ENCODE measurements at places on chromosomes 7 and 10. TPM values are rescaled to one million over a fixed set of nuclear protein-coding genes. Genes with fewer than 3 reads are reported as not detected.

GRCh38 chr7:88458946-88459345, 152.3 kb upstream of the STEAP4 start:
- H3K4me3 ChIP-seq: no peak overlapping the region
- no peaks in the 10 kb centered on the region for H3K36me3 ChIP-seq
- no peaks in the 10 kb centered on the region for H3K4me1 ChIP-seq
- H3K27ac ChIP-seq: no peak overlapping the region
- no peak for DNase-seq
- no peaks in the 10 kb centered on the region for H3K27me3 ChIP-seq

DNA sequence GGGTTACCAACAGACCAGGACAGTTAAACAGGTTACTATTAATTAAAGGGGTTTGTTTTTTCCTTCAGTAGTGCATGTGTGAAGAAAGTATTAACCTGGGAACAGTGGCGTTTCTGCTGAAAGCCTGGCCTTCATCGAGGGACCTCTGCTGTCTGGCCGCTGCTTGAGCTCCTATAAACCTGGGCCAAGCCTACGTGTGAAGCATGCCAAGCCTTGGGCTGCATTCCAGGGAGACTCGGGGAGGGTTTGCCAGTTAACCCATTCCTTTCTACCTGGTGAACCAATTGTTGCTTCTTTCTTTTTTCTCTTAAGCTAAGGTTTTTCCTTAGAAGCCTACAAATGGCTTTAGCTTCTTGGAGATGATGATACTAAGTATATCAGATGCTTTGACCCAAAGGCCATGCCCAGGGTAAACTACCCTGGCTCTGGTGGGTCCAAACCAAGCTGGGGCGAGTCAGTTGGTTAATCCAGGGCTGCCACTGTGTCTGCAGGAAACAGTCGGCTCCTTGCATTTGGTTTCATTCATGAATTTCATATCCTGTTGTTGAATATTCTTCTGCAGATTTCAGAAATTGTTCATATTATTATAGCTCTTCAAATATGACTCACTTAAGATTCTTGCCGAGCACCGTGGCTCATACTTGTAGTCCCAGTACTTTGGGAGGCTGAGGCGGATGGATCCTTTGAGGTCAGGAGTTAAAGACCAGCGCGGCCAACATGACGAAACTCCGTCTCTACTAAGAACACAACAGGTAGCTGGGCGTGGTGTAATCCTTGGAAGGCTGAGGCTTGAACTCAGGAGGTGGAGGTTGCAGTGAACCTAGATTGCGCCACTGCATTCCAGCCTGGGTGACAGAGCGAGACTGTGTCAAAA, 23.8 kb downstream of the PFKP start:
- H3K4me3 ChIP-seq: no peak overlapping the region
- peaks cover 3% of the 10 kb centered on the region for H3K36me3 ChIP-seq
- DNase-seq: no peak
- H3K27ac ChIP-seq: peak overlapping the region; percentile 76
- peaks cover 10% of the 10 kb centered on the region for H3K4me1 ChIP-seq

- no peak for DNase-seq
- H3K27ac ChIP-seq: no peak overlapping the region
- H3K36me3 ChIP-seq: no peaks in the 10 kb centered on the region
- H3K27me3 ChIP-seq: no peaks in the 10 kb centered on the region
- H3K4me3 ChIP-seq: no peak overlapping the region
- H3K4me1 ChIP-seq: no peaks in the 10 kb centered on the region
Observed at GRCh38 chr10:26506736-26507135, 68.6 kb downstream of the APBB1IP start.

DNA sequence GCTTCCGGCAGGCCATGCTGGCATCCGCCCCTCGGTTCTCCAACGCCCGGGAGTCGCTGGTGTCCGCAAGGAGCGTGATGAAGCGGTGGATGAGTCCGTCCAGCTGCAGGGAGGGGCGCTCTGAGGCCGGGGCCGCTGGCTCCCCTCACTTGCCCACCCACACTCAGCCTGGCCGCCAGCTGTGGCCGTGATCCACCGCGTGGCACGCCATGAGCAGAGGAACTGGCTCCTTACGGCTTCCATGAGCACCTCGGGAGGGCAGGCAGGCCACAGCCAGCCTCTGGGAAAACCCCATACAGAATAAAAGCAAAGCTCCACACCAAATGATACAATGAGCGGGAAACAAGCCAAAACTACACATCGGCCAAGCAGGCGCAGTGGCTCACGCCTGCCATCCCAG, 15.5 kb upstream of the MICALL2 start:
- H3K27ac ChIP-seq: no peak overlapping the region
- no peak for DNase-seq
- H3K4me3 ChIP-seq: no peak overlapping the region
- H3K36me3 ChIP-seq: peaks cover 98% of the 10 kb centered on the region
- H3K4me1 ChIP-seq: no peaks in the 10 kb centered on the region

GRCh38 chr7:48971173-48971572, 46.8 kb downstream of the CDC14C start:
- no peak overlapping the region for H3K27ac ChIP-seq
- H3K4me3 ChIP-seq: no peak overlapping the region
- no peak for DNase-seq
- no peaks in the 10 kb centered on the region for H3K4me1 ChIP-seq

- H3K27ac ChIP-seq: no peak overlapping the region
- no peak overlapping the region for H3K4me3 ChIP-seq
- H3K4me1 ChIP-seq: peaks cover 7% of the 10 kb centered on the region
Observed at GRCh38 chr10:24912215-24912614, 40.2 kb downstream of the PRTFDC1 start.

DNA sequence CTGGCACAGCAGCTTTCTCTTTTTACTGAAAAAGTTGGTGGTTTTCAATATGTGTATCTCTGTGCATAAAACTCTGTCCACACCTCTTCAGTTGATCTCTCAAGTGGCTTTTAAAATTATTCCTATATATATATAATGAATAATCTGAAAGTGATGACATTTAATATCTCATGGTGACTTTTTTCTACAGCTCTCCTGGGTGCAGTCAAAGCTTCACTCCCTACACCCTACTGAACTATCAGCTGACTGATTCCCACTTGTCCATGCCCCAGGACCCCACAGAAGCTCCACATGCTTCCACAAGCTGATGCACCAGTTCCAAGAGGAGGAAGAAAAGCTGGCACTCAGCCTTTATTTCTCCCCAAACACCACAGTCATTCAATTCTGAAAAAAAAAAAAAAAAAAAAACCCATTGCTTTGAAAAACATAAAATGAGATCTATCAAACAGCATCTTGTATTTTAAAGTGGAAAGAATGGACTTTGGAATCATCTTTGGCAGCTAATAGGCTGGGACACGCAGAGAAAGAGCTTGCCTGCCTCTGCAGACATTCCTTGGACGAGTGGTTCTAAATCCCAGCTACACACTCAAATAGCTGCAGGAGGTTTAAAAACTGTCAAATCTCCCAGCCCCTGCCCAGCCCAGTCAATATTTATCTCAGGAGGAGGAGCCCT, 75.3 kb upstream of the GDF10 start:
- no peaks in the 10 kb centered on the region for H3K4me1 ChIP-seq
- no peaks in the 10 kb centered on the region for H3K36me3 ChIP-seq
- H3K27me3 ChIP-seq: no peaks in the 10 kb centered on the region
- no peak for DNase-seq

DNA sequence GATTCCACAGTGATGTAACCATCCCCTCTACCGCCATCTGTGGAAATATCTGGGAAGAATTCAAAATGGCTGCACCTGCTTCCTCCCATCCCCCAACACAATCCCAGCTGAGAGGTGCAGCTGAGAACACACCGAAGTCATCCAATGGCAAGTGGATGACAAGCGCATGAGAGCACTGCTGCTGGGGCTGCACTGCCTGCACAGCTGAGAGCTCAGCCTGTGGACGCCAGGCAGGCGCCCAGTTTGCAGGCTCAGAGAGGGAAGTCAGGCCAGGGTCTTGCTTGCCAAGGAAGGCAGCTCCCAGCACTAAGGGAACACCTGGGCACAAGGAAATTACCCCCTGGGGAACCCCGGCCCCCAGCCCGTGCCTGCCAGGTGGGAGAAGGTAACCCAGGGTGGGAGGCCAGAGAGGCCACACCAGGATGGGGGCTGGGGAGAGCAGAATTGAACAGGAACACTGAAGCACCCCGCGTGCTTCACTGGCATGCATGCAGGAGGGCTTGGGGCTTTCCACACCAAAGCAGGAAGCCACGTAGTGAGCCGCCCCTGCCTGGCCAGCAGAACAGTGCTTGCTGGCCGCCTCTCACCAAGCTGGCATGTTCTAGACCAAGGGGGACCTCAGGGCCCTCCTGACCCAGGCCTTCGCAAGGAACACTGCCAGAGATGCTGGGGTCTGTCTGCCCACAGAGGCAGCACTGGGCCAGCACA, 46.2 kb downstream of the FAM53B start:
- no peaks in the 10 kb centered on the region for H3K27me3 ChIP-seq
- peaks cover 33% of the 10 kb centered on the region for H3K4me1 ChIP-seq
- H3K36me3 ChIP-seq: no peaks in the 10 kb centered on the region

GRCh38 chr10:14026325-14026724, 304.4 kb downstream of the FRMD4A start:
- H3K4me1 ChIP-seq: no peaks in the 10 kb centered on the region
- no peak overlapping the region for H3K4me3 ChIP-seq
- H3K27me3 ChIP-seq: no peaks in the 10 kb centered on the region

GRCh38 chr7:74544706-74545469, 91.2 kb downstream of the GTF2IRD1 start:
- H3K36me3 ChIP-seq: no peaks in the 10 kb centered on the region
- no peak overlapping the region for H3K4me3 ChIP-seq
- H3K4me1 ChIP-seq: no peaks in the 10 kb centered on the region
- peak; percentile 49 for DNase-seq
- H3K27me3 ChIP-seq: no peaks in the 10 kb centered on the region

DNA sequence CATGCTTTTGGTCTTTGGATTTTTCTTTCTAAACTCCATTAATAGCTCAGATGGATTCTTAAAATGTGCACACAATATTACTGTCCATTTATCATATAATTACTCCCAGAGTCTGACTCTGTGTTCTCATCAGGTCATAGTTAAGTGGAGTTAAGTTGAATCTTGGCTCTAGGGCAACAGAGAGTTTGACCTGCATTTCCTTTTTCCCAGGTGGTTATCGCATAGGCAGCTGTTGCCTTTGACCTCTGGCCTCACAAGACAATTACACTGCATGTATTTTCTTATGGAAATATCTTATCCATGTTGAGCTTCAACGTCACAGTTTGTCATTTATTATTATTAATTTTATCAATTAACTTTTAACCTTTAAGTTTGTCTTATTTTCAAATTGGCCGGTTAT, 237.5 kb upstream of the HGF start:
- H3K4me1 ChIP-seq: no peaks in the 10 kb centered on the region
- no peak overlapping the region for H3K27ac ChIP-seq
- H3K4me3 ChIP-seq: no peak overlapping the region
- H3K27me3 ChIP-seq: no peaks in the 10 kb centered on the region
- no peak for DNase-seq

GRCh38 chr7:73904219-73905137, 43.5 kb downstream of the TMEM270 start:
- no peaks in the 10 kb centered on the region for H3K27me3 ChIP-seq
- no peaks in the 10 kb centered on the region for H3K4me1 ChIP-seq
- H3K36me3 ChIP-seq: no peaks in the 10 kb centered on the region
- DNase-seq: peak; percentile 28
- no peak overlapping the region for H3K4me3 ChIP-seq

DNA sequence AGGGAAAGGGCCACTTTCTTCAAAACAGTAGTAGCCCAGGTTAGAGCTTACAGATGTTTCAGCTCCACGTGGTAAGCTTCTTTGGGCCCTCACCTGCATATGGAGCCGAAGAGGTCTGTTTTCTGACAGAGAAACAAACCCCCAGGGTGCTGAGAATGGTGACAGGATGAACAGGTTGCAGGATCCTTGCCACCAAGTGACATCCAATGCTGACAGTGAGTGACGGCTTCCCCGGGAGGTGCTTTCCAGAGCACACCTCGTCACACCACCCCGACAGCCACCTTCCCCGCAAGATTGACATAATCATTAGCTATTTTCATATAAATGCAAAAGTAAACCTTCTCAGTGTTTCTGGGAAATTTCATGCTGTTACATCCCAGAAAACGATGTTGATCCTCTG, 109.3 kb upstream of the BTBD16 start:
- H3K4me1 ChIP-seq: peaks cover 23% of the 10 kb centered on the region
- H3K4me3 ChIP-seq: no peak overlapping the region
- no peak overlapping the region for H3K27ac ChIP-seq
- H3K27me3 ChIP-seq: peaks cover 52% of the 10 kb centered on the region
- DNase-seq: no peak
- H3K36me3 ChIP-seq: no peaks in the 10 kb centered on the region

DNA sequence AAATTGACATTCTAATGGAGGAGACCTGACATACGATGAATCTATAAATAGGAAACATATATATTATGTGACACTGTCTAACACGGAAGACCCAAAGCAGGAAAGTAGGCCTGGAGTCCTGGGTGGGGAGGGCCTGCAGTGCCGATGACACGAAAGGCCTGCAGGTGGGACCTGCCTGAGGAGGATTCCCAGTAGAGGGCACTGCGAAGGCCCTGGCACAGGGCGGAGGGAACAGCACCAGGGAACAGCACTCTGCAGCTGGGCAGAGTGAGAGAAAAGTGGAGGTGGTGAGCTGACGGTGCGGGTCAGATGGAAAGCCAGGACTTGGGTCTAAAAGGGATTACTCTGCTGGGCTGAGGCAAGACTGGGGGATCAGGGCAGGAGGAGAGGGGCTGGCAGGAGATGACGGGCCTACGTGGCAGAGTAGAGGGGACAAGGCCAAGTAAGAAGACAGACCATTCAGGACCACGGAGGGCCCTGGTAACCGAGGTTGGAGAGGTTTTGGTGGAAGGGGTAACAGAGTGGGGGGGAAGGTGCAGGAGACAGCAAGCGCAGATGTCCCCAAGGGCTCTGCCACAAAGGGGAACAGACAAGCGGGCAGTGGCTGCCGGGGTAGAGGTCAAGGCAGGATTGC, 8.1 kb downstream of the ZNF746 start:
- no peaks in the 10 kb centered on the region for H3K36me3 ChIP-seq
- H3K27me3 ChIP-seq: no peaks in the 10 kb centered on the region
- DNase-seq: no peak
- no peaks in the 10 kb centered on the region for H3K4me1 ChIP-seq
- H3K4me3 ChIP-seq: no peak overlapping the region
- H3K27ac ChIP-seq: no peak overlapping the region

GRCh38 chr10:75250934-75251333, 15.2 kb upstream of the COMTD1 start:
- DNase-seq: no peak
- no peaks in the 10 kb centered on the region for H3K36me3 ChIP-seq
- H3K27me3 ChIP-seq: no peaks in the 10 kb centered on the region
- H3K4me3 ChIP-seq: no peak overlapping the region
- H3K27ac ChIP-seq: no peak overlapping the region

HACD1 gene
- total RNA-seq: 47.0 TPM

CAV2 gene
- 162 TPM for total RNA-seq

OPN1SW gene
- total RNA-seq: not detected

AHR gene
- 163 TPM for total RNA-seq

TRIM50 gene
- 0.38 TPM for total RNA-seq

VAX1 gene
- total RNA-seq: not detected

EVX1 gene
- total RNA-seq: not detected

ANKRD7 gene
- 0.58 TPM for total RNA-seq

GNG11 gene
- total RNA-seq: 15.6 TPM

CCDC136 gene
- 3.2 TPM for total RNA-seq

NXPH1 gene
- not detected for total RNA-seq

ACBD7 gene
- total RNA-seq: 0.21 TPM

ITPRID1 gene
- total RNA-seq: 0.60 TPM

TMEM196 gene
- total RNA-seq: not detected

MARCHF5 gene
- total RNA-seq: 33.0 TPM

CYP3A4 gene
- total RNA-seq: not detected

GPRIN2 gene
- total RNA-seq: 39.8 TPM

ZMYND11 gene
- 58.9 TPM for total RNA-seq

PILRB gene
- 29.9 TPM for total RNA-seq

SLC18A3 gene
- total RNA-seq: not detected

ING3 gene
- total RNA-seq: 17.8 TPM

All from left lung (tissue), 14 donors.